Stimulated activated CD4-positive, alpha-beta T cell treated with anti-CD3 and anti-CD28 coated beads, TNF-alpha, amount 100 ng/mL, for 4 hours (primary cell): ENCODE measurements at places on chromosomes 6 and 20.
A peak's percentile ranks its signal among the peaks of the same experiment; 100 is the strongest.

- DNase-seq = no peak
These were observed 5.2 kb upstream of the CNR1 start for GRCh38 chr6:88171312-88171711.

GRCh38 chr6:139303185-139303584, 11.4 kb upstream of the TXLNB start:
- DNase-seq = no peak

DNA sequence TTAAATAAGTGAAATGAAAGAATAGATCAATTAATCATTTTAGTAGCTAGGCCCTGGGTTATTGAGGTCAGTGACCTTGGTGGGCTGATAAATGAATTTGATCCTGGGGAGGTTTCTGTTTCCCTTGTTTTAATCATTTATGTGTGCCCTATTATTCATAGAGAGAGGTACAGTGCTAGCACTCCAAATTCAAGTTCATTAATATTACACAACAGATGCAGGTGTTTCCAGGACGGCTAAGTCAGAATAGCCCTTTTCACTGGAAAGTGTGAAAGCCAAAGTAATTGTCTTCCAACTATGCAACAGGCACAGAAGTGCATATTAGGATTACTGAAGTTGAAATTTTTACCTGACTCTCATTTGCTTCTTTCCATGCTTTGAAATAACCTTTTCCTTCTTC, 61.7 kb upstream of the SGK1 start:
- no peak for DNase-seq

DNA sequence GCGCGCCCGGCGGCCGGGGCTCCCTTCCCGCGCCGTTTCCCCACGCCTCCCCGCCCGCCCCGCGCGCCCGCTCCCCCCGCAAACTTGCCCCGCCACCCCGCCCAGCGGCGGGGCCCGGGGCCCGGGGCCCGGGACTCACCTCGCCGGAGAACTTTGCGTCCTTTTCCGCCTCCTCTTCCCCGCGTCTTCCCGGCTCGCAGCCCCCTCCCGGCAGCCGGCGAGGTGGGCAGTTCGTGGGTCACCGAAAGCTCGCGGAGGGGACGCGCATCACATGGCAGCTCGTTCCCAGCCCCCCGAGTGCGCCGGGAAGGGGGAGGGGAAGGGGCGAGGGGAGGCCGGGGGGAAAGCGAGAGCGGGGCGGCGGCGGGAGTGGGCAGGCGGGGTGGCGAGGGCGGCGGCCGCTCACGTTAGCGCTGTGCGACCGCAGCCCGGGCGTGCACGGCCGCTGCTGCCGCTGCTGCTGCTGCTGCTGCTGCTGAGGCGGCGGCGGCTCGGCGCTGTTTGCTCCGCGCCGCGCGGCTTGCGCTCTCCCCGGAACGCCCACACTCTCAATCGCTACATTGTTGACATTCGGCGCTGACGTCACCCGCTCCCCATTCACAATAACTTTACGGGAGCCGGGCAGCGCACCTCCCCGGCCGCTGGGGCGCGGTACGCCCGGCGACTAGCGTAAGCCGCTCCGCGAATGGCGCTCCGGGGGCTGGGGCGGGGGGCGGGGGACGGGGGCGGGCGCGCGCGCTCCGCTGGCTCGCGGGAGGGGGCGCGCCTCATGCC, at the start of gene BACH2:
BACH2 (minus strand) TSS at position 503 of the 774 bp plus-strand sequence. CDS start 287,999 bp downstream, outside the sequence.
- DNase-seq = peak; percentile 96

DNA sequence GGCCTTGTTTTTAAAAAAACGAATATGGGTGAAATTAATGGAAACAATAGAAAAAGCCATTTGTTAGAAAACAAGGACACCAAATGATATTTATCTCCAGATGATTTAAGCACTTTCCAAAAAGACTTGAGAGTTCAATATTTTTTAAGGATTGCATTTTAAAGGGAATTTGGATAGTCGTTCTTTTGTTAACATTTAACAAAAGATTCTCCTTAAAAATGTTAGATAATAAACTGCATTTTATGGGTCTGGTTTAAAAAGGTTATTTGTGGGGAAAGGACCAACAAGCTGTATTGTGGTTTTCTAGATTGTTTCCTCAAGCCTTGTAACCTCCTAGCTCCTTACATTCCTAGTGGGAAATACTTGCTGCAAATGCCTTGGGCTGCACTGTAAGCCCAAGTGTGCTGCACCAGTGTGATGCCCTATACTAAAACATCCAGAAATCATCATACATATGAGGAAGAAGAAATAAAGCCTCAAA, 1.5 kb upstream of the PHIP start:
- DNase-seq = no peak
